ENCODE measurements at places on chromosomes 7 and 10.

- DNase-seq: no peak
Measured at GRCh38 chr10:21145751-21146435, 248.8 kb upstream of the NEBL start.

DNA sequence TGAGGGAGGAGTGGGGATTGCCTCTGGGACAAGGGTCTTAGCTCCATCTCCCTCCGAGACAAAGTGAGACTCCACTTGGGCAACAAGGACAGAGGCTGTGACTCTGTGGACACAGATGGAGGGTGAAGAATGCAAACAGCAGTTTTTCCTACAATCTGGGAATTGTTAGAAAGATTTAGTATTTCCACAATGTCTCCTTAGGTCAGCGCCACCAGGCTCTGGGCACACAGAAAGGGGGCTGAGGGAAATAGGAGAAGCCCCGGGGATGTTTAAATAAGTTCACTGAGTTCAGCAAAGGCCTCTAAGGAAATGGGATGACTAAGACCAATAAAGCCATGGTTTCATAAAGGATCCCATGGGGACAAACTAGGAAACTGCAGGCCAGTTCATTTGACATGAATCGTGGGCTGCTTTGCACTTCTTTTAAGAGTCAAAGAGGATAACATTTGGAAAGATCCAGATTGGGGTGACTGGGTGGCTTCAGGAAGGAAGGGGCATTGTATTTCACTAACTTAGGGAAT lies 219.8 kb upstream of the GLI3 start:
- no peak for DNase-seq

- DNase-seq: no peak
Measured at GRCh38 chr7:50792342-50793119, 9.8 kb upstream of the GRB10 start.

- DNase-seq: no peak
Measured at GRCh38 chr10:68212721-68213352, 19.1 kb downstream of the ATOH7 start.

GRCh38 chr7:133748443-133749407 lies 378.4 kb upstream of the LRGUK start:
- DNase-seq: no peak

DNA sequence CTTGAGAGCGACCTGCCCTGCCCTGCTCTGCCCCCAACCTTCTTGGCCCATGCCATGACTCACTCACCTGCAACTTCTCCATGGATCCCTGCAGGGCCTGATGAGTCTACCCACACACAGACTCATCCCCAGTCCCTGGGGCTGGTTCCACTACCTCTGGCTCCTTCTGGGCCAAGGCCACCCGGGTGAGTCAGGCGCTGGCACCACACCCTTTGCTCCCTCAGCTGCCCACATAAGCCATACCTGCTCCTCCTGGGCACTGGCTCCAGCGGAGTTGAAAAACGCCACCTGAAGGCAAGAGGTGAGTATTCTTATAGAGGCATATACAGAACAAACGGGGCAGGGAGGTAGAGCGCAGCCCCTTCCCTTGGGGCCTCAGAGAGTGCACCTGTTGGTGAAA lies 16.2 kb upstream of the MTPAP start:
- no peak for DNase-seq

GRCh38 chr10:34650156-34650555 lies 164.9 kb downstream of the PARD3 start:
- DNase-seq: no peak

DNA sequence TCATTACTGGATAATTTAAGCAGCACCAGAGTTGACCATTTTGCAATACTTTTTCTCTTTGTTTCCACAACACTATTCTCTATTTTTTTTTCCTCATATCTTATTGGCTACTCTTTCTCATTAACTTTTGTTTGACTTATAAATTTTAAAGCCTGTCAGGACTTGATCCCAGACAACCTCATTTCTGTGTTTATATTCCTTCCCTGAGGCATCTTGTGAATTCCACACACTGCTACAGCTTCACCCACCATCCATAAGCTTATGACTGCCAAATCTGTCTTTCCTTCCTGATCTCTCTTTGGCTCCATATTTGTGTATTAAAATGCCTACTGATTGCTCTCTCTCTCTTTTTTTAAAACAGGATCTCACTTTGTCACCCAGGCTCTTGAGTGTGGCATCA lies 124.6 kb upstream of the MBL2 start:
- DNase-seq: no peak

- no peak for DNase-seq
Measured at GRCh38 chr7:43942250-43942649, 16.0 kb downstream of the UBE2D4 start.

DNA sequence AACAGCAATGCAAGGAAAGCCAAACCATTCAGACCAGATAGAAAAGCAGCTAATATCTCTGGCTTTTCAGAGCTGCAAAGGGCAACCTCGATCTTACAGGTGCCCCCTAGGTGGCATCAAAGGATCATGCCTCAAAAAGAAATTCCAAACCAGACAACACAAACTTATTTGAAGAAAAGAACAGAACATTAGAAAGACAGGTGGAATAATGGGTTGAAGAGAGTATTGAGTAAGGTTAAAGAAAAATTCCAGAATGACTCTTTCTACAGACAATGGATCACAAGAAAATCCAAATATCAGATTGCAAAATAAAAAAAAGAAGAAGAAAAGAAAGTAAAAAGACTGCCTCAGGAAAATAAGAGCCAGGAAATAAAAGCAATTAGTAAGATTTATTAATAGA lies 213.7 kb downstream of the ELMO1 start:
- DNase-seq: no peak

DNA sequence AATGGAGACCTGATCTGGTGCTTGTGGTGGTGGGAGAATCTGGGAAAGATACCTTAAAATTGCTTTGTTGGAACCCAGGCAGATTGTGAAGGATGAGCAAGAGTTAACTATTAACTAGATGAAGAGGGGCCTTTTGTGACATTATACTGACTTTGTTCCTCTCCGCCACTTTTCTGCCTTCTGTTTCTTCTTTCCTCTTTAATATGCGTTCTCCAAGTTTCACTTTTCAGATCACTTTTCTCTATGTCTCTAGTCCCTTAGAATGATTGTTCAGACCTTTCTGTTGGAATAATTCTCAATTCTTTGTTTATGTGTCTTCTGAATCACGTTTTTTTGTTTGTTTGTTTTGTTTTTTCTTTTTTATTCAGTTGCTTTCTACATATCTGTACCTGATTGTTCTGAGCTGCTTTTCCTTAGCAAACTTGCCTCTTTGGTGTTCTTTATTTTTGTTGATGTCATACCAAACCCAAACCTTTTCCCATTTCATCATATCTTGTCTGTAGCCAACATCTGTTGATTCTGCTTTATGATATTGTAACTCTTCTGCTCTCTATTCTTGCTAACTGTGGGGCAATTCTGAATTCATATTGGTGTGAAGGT lies 2.8 kb downstream of the BMPR1A start:
- no peak for DNase-seq

DNA sequence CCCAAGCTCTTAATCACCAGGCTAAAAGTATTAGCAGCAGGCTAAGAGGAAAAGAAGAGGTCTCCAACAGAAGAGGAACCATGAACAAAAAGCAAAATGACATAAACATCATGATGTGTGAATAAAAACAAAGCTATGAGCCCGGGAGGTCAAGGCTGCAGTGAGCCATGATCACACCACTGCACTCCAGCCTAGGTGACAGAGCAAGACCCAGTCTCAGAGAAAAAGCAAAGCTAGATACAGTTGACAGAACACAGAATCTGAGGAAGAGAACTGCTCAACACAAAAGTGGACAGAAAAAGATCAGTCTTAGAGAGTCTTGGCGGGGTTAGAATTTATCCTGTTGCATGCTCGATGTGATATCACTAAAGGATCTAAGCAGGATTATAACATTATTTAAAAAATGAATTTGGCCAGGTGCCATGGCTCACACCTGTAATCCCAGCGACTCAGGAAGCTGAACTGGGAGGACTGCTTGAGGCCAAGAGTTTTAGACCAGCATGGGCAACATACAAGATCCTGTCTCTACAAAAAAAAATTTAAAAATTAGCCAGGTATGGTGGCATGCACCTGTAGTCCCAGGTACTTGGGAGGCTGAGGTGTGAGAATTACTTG lies 37.5 kb downstream of the NT5C2 start:
- DNase-seq: no peak

DNA sequence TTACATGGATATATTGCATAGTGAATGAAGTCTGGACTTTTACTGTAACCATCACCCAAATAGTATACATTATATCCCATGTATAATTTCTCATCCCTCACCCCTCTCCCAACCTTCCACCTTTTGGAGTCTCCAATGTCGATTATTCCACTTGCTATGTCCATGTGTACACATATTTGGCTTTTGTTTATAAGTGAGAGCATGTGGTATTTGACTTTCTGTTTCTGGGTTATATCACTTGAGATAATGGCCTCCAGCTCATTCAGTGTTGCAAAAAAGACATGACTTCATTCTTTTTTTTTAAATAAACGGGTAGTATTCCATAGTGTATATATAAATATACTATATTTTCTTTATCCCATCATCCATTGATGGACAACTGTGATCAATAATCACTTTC lies 288.6 kb upstream of the BMPER start:
- DNase-seq: no peak

GRCh38 chr10:132711613-132712121 lies 74.3 kb downstream of the NKX6-2 start:
- DNase-seq: no peak
